Kidney capillary endothelial cell (primary cell): ENCODE measurements at places on chromosomes 6 and 20.

GRCh38 chr6:167826896-167827582 lies at the start of gene AFDN:
Gene AFDN (plus strand): TSS chr6:167826911. CDS start chr6:167827133, 222 bp downstream.
- DNase-seq, result no peak

DNA sequence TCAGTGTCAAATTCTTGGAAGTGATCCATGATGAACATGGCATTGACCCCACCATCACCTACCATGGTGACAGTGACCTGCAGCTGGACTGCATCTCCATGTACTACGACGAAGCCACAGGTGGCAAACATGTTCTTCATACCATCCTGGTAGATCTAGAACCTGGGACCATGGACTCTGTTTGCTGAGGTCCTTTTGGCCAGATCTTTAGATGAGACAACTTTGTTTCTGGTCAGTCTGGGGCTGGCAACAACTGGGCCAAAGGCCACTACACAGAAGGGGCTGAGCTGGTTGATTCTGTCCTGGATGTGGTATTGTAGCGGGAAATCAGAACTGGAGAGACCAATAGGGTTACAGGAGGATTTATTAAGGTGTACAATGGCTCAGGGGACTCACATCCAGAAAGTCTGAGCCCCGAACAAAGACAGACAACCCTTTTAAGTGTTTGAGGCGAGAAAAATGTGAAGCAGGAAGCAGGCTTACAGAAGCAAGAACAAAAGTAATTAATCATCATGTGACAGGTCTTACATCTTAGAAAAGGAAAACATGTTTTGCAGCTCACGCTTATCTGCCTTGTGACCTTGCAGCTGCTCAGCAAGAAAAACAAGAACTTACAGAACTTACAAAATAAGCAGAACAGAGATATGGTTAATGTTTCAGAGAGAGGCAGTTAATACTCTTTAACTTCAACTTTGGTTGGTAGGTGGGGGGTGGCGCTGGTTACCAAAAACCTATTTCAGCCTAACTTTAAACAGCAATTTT lies 58.8 kb upstream of the MOCS1 start:
- no peak for DNase-seq

- no peak for DNase-seq
Observed at GRCh38 chr6:64683682-64684081, 1023.3 kb downstream of the EYS start.

DNA sequence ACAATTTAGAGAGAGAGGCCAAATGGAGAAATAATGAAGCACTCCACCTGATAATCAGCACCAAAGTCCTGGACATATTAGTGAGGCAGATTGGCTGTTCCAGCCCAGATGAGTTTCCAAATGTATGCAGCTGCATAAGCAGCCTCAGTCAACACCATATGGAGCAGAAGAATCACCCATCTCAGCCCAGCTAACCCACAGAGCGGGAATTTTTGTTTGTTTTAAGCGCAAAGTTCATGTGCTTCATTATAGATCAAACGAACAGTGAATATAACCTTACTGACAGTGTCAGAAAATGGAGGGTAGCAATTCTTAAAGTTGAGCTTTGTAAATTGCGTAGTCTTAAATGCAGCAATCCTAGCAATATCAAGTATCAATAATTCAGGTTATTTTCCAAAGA lies 234.0 kb upstream of the CEP162 start:
- no peak for DNase-seq

- DNase-seq, result no peak
Observed at GRCh38 chr20:24565835-24566351, 96.5 kb downstream of the SYNDIG1 start.

DNA sequence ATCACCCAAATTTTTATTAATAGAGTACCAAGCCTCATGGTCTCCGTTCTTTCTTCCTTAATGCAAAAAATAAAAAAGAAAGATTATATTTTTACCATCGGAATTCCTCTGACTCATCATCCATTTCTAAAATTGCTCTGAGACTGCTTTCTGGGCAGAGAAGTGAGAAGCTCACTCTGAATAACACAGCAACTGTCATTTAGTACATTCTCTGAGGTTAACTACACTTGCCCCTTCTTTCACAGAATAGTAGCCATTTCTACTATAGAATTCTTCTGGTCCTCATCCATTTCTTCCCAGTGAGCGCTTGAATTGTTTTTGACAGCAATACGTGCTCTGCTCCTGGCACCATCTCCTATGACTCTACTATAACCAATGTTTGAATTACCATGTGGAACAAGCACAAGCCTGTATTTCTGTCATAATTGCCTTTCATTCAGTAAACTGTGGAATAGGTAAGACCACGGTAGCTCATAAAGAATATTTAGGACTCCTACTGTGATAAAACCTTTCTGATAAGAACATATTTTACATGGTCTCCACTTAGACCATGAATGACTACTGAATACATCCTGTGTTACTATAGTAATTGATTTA lies 435.5 kb upstream of the NRSN1 start:
- DNase-seq, result no peak

GRCh38 chr6:28985462-28986164 lies 19.5 kb downstream of the ZNF311 start:
- DNase-seq, result peak; percentile 91

DNA sequence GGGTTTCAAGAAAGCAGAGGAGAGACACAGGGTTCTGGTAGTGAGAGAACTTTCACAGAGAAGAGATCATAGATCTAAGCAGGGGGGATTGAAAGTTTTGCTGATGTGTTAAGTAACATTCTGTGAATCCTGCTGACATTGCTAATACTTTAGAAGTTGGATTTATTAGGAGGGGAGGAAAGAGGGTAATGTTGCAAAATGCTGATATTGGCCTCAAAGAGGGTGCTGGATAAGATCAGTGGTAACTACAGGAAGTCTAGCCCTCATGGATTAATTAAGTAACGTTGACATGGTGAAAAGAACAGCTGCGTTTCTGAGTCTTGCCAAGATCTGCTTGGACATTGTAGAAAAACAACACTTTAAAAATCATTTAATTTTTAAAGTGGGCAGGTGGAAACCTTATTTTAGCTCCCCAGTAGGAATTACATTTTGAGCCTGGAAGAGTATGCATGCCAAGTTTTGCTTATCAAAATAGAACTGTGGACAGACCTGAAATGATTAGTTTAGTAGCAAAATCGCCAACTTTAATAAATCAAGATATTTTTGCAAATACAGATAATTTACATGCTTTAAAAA lies 606.0 kb upstream of the HTR1E start:
- DNase-seq, result no peak

DNA sequence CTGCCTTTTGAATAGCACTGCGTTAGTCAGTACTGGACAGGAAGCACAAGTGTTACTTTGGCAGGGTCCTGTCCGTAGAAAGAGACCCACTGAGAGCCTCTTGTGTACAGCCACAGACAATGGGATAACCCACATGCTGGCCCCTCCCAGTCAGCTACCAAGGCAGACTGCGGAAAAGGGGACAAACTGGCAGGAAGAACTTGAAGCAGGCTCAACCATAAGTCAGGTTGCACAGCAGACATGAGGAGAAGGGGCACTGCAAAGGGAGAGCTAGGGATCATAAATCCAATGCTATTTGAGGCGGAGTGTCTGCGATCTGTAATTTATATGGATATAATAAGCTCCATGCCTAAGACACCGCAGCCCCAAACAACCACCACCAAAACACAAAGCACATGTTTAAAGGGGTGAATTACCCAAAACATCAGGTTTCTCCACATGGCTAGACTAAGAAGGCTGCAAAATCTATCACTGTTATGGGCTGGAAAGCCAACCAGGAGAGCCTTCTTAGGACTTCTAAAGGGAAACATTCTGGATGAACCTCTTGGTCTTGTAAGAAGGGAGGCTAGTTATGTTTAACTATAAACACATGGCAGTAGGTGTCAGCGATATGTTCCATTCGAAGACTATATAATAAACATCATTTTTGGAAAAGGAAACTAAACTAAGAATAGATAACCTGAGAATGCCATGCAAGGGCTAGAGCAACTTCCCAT lies 141.7 kb downstream of the BACH2 start:
- DNase-seq, result peak; percentile 38

DNA sequence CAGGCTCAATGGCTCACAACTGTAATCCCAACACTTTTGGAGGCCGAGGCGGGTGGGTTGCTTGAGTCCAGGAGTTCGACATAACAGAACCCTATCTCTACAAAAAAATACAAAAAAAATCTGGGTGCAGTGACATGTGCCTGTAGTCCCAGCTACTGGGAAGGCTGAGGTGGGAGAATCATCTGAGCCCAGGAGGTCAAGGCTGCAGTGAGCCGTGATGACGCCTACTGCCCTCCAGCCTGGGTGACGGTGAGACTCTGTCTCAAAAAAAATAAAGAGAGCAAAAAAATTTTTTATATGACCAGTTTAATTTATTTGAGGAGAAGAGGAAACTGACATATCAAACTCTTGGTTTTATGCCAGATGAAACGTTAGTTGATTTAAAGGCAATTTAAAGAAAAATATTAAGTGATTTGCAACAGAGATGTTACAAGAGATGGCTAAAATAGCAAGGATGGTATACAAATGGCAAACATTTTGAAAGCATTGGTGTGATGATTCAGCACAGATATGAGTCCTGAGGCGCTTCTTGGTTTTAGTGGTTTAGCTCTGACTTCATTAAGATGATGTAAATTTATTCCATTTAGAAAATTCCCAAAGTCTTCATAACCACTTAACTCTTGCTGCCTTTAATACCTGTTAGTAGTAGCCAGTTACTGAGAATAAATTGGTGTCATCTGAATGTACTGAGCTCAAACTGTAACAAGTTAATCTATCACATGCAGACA lies 17.7 kb downstream of the GTF2H5 start:
- no peak for DNase-seq

- DNase-seq, result no peak
Observed at GRCh38 chr20:56223352-56223751, 25.2 kb upstream of the MC3R start.

- DNase-seq, result no peak
Observed at GRCh38 chr20:33694639-33695012, 8.4 kb upstream of the E2F1 start.

GRCh38 chr6:115485400-115485799 lies 575.3 kb downstream of the FRK start:
- DNase-seq, result no peak

GRCh38 chr20:31578448-31579138 lies 26.5 kb upstream of the ID1 start:
- DNase-seq, result no peak

DNA sequence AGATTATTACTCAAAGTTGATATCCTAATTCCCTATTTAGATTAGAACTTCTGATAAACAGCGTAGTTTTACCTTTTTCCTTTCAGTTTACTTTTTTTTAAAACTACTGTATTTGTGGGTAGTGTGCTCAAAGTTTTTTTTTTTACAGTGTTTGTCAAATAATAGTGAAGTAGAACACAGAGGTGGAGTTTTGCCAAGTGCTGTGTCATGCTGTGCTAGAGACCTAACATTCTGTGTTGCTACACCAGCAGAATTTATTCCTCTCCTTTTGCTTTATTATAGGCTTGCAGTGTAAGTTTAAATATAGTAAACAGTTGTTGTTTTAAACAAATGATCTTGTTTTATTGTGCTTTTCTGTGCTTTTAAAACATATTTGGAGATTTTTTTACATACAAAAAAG lies 125.4 kb downstream of the HIVEP1 start:
- no peak for DNase-seq

DNA sequence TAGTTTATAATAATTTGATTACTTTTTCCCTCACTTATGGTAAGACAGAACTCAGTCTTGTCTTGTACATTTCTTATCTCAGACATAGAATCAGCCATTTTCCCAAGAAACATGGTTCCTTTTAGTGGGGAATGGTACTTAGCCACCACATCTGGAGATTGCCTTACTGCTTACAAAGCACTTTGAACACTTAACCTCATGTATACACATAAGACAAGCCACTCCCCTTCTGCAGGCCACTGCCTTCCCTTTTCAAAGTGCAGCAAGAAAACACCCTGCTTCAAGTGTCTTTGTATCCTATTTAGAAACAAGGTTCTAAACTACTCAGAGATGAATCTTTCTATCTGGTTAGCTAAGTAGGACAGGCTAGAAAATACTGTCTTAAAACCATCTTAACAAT lies 159.2 kb downstream of the UBE3D start:
- DNase-seq, result no peak

GRCh38 chr6:141359953-141360352 lies 772.8 kb upstream of the GJE1 start:
- no peak for DNase-seq
